Activated T-cell treated with anti-CD3 and anti-CD28 coated beads for 1 hour (primary cell): ENCODE measurements at places on chromosomes 16 and 17.

GRCh38 chr16:63349961-63350360 is 1313.7 kb upstream of the CDH8 start:
- no peak for DNase-seq

DNA sequence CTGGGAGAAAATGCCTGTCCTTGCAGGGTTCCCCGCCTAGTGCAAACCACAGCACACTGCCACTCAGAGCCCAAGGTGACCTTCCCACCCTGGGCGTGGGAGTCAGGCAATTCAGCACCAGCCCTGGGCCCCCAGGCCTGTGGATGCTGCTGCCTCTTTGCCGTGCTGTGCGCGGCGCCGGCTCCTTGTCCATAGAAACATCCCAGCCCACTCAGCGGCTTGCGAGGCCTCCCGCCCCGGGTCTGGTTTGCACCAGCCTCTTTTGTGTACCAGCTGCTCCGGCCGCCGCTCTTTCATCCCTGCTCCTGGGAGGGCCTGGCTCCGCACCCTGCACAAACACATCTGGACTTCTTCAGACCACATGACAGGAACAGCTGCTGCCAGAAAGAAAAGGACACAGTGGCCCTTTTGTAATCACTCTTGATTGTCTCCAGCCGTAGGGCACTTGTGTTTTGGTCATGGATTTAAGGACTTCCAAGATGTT is 75.4 kb upstream of the SDK2 start:
- DNase-seq: no peak

DNA sequence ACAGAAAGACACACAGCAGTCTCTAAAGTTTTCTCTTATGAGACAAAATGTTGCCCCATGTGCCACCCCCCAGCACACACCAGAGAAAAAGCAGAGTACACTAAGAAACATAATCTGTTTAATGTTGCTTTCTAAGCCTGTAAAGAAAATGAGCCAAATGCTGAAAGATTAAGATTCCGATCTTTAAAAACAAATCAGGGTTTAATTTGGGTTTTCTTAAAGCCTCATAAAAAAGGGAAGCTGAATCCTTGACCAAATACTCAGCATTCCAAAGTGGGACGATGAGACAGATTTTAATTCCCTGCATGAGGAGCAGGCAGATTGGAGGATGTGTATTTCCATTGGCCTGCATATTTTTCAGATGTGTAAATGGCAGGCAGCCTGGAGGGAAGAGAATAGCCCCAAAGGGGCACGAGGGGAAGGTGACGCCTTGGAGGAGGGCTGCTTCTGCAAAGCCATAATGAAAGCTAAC is 118.4 kb downstream of the COPRS start:
- no peak for DNase-seq

DNA sequence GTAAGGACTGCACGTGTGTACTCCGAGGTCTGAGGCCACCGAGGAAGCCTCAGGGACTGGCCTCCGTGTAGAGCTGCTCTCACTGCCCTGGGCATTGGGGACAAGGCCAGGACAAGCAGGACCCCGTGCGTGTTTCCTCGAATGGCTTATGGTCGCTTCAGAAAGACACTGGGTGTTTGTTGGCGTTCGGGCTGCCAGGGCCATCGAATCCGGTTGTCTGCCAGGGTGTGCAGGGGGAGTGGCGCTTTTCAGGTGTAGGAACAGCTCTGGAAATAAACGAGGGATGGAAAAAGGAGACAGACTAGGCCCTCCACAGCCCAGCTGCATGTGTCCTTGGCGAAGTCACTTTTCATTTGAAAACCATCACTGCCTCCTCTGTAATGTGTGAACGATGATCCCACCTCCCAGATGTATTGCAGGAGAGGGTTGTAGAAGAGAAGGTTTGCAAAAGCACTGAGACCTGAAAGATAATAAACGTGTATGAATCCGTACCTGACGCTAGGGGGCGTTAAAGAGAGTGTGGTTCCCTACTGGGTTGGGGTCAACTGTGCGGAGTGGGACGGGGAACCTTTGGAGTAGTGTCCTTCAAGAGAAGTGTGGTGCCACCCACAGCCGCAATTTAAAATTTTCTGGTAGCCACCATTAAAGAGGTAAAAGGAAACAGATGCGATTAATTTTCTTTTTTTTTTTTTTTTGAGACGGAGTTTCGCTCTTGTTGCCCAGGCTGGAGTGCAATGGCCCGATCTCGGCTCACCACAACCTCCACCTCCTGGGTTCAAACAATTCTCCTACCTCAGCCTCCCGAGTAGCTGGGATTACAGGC is 2.1 kb upstream of the ZSCAN10 start:
- DNase-seq: no peak

GRCh38 chr17:41338961-41339485 is 11.6 kb downstream of the KRT33A start:
- no peak for DNase-seq

GRCh38 chr17:72340836-72341235 is 220.0 kb downstream of the SOX9 start:
- DNase-seq: no peak

DNA sequence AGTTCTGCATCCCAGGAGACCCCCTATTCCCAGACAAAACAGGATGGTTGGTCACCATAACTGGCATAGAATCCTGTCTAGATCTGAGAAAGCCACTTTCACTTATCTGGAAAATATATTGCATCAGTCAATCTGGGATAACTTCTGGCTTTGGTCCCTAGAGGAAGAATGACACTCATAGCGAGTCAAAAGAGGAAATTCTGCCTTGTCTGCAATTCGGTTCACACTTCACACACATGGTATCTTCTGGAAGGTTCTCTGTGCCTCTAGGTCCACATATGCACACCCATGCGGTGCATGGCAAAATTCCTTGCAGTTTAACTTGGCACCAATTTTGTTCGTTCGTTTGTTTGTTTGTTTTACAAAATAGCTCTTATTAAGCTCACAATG is 49.2 kb upstream of the WSCD1 start:
- DNase-seq: no peak

DNA sequence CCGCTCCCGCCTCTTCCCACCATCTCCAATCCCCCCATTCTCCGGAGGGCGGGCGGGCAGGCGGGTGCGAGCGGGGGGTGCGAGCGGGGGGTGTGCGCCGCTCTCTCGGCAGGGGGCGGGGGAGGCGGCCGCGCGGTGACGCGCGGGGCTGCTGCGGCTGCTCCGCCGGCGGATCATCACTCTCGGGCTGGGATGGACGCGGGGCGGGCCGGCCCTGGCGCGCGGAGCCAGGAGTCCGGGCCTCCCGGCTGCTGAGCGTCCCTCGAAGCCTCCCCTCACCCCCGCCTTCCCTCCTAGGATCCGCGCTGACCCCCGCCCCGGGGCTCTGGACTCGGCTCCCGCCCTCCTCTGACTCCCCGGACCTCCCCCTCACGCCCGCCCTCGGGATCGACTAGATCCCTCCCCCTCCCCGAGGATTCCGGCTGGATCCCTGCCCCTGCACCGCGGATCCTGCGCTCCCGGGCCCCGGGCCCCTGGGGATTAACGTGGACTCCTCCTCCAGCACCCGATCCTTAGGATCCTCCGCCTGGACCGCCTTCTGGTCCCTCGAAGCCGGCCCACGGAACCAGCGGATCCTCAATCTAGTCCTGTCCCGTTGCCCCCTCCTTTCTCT is 946 bp upstream of the TMEM256 start:
- no peak for DNase-seq

- DNase-seq: no peak
Measured at GRCh38 chr17:75673487-75673886, 6.3 kb downstream of the SAP30BP start.

DNA sequence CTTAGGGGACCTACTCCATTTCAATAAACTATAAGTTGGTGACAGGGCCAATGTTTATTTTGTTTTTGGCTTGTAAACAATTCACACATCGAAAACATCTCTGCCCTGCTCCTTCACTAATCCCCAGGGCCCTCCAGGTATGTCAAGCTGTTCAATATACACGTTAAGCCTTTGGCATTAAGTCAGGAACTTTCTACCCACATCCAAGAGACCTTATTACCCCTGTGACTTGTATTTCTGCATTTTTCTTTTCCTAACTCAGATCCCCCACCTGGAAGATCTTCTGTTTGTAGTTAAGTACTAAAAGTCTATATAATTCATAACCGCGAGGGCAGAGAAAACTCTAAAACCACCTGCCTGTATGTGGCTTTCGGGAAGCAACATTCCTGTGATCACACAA is 106.8 kb upstream of the AXIN2 start:
- DNase-seq: no peak

- DNase-seq: no peak
Measured at GRCh38 chr17:8013731-8014557, 11.5 kb downstream of the GUCY2D start.

- no peak for DNase-seq
Measured at GRCh38 chr17:8708025-8708461, 36.6 kb downstream of the CCDC42 start.

GRCh38 chr16:14284371-14284770 is 213.3 kb downstream of the MRTFB start:
- no peak for DNase-seq

DNA sequence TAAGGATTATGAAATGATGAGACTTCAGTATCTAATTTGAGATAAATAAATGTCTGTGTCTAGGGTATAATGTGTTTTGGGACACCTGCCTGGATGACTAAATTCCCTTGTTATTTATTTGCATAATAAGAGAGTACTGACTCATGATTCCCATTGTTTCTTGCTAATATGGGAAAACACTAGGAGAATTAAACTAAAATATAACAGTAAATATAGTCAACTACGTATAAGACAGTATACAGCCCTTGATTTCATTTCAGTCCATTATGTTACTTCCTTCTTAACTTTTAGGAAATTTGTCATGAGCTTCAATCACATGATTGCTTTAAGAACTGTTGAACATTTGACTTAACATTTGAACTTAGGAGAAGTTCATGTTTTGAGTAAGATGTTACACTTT is 62.4 kb downstream of the VMP1 start:
- no peak for DNase-seq

GRCh38 chr16:29738514-29738913 is 7.3 kb downstream of the C16orf54 start:
- DNase-seq: no peak

- DNase-seq: no peak
Measured at GRCh38 chr16:85586380-85587104, 26.6 kb upstream of the GSE1 start.

DNA sequence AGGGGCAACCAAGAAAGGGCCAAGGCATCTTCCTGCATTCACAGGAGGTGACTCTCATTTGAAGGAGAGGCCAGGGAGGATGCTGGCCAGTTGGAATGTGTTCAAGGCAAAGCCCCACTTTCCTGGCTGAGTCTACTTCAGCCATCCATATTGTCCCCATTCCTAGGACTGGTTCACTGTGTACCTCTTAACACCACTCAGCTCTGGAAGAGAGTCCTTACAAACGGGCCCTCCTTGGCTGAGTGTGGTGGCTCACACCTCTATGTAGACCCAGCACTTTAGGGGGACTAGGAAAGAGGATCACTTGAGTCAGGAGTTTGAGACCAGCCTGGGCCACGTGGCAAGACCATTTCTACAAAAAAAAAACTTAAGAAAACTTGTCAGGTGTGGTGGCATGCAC is 28.1 kb upstream of the CFAP20 start:
- DNase-seq: no peak

- DNase-seq: no peak
Measured at GRCh38 chr16:12793120-12793864, 10.4 kb downstream of the CPPED1 start.

GRCh38 chr17:13952009-13952750 is 117.1 kb upstream of the COX10 start:
- no peak for DNase-seq

GRCh38 chr17:4327606-4328005 is 38.9 kb downstream of the UBE2G1 start:
- no peak for DNase-seq

DNA sequence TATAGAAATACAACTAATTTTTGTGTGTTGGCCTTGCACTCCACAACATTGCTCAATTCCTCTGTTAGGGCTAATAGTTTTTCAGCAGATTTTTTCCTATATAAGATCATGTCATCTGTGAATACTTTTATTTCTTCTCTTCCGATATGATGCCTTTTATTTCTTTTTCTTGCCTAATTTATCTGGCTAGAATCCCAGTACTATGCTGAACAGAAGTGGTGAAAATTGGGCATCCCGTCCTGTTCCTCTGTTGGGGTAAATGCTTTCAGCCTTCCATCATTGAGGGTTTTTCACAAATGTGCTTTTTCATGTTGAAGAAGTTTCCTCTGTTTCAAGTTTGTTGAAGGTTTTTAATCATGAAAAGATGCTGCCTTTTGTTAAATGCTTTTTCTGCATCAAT is 22.7 kb upstream of the TNFRSF13B start:
- DNase-seq: no peak

DNA sequence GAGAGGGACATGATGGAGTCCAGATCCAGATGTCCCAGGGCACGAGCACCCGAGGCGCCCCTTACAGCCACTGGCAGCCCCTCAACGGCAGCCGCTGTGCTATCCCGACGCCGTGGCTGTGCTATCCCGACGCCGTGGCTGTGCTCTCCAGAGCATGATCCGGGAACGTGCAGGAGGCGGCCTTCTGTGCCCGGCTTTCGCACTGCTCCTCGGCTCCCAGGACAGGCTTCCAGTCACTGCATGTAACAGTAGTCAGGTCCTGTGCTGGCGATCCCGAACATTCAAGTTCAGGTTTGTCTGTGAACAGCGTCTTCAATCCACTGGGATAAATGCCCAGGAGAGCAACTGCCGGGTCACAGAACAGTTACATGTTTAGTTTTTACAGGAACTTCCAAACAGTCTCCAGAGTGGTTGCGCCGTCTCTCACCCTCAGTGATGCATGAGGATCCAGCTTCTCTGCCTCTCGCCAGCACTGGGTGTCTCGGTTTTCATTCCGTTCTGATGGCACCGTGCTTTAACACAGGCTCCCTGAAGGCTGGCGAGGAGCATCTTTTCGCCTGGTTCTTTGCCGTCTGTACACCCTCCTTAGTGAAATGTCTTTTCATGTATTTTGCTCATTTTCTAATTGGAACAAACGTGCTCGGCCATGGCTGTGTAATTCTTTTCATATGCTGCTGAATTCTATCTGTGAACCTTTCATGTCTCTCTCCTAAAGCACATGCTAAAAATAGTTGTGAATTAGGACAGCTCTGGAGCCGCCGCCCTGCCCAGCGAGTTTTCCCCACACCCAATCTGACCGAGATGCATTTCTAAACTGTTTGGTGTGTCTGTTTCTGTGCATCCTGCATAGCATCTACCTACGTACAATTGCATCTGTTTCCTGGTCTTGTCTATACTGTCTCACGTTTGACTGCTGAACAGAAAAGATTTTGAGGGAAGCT is 72.6 kb upstream of the METRNL start:
- no peak for DNase-seq

DNA sequence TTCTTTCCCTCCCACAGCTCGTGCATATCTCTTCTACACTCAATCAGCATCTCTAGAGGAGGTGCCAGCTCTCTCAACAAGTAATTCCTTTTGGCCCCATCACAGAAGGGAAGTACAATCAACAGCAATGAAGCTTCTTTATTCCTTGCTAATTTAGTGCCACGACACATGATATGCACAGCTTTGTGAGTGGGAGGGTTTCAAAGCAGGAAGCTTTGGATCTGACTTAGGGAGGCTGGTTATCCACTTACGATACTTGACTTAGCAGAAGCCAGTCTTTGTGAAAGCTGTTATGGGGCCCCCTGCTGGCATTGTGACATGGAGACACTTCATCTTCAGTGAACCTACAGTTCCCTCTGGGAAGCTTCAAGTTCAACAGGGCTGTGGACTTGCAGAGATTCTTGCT is 81.0 kb downstream of the TMEM100 start:
- peak; percentile 4 for DNase-seq
